T-cell (primary cell): ENCODE measurements at places on chromosomes 5 and 9.

- DNase-seq: no peak
Observed at GRCh38 chr5:40831346-40832210, 3.4 kb downstream of the RPL37 start.

- no peak for DNase-seq
Observed at GRCh38 chr9:18405240-18405639, 68.7 kb upstream of the ADAMTSL1 start.

DNA sequence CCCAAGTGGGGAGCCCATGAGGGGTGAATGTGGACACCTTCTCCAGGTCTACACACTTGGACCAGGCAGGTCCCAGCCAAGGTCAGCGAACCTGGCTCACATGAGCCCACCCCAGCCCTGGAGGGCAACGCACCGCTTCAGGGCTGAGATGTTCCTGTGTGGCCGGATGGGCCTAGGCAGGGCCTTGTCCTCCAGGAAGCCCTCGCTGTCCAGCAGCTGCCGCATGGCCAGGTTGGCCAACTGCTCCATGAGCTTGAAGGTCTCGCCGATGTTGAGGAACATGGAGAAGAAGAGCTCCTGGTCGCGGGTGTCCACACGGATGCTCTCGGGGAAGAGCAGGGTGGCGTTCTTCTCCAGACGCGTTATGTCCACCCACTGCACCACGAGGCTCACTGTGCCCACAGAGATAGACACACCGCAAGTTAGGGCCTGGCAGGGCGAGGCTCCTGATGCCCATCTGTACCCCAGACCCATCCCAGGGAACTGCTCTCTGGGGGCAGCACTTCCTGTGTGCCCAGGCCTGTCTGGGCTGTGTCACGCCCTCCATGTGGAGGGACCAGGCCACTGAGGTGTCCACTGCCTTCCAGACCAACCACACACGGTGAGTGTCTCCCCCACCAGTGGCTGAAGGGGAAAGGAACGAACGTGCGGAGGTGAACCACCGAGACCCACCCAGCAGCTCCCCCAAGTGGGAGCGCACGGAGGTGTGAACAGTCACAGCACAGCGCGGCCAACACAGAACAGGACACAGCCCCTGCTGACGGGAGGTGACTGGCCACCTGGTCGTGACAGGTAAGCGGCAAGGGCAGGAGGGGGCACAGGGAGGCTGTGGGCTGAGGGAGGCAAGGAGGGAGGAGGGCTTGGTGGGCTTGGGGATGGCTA, 14.4 kb downstream of the TBC1D9B start:
- DNase-seq: no peak

DNA sequence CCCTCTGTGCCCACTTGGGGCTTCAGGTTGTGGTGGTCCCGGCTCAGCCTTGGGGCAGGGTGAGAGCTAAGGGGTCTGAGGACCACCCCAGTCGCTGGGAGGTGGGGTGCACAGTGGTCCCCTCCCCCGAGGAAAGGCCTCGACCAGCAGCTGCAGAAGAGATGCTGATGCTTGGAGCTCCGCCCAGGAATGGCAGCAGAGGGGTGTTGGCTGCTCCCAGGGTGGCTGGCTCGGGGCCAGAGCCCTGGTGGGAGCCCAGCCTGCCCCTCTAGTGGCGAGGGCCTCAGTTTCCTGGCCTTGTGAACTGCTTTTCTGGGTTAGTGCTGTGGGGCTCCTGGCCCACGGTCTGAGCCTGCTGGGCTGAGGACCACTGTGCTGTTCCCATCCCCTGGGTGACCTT, 1.2 kb downstream of the DIPK1B start:
- no peak for DNase-seq

GRCh38 chr5:116038817-116039216, 6.5 kb downstream of the ARL14EPL start:
- DNase-seq: no peak
